ENCODE measurements at places on chromosomes 13 and 19.

- DNase-seq, result no peak
Observed at GRCh38 chr19:588741-589692, 664 bp upstream of the HCN2 start.

- no peak for DNase-seq
Observed at GRCh38 chr19:13652810-13653590, 111.3 kb upstream of the MRI1 start.

DNA sequence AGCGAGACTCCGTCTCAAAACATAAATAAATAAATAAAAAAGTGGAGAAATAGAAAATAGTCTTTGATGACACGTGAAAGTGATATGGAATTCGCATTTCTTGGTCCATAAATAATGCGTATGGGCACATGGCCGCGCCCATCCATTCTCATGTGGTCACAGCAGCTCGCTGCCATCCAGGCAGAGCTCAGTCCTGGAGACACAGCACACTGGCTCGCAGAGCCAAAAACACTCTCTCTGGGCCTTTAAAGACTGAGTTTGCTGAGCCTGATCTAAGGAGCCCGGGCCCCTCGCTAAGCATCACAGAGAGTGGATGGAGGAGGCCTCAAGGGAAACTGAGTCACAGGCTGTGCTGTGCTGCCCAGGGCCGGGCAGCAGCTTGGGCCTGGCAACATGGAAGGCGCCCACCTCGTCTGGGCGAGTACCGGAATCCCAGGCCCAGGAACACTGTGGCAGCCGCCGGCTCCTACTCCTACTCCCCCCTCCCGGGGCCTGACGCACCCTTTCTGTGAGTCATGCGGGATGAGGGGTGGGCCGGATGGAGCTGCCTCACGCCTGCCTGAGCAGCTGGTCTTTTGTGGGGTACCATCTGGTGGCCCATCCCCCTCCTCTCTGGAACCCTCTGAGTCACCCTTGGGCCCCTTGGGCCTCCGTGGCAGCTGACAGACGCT, 28.9 kb upstream of the CACTIN start:
- peak; percentile 83 for DNase-seq

DNA sequence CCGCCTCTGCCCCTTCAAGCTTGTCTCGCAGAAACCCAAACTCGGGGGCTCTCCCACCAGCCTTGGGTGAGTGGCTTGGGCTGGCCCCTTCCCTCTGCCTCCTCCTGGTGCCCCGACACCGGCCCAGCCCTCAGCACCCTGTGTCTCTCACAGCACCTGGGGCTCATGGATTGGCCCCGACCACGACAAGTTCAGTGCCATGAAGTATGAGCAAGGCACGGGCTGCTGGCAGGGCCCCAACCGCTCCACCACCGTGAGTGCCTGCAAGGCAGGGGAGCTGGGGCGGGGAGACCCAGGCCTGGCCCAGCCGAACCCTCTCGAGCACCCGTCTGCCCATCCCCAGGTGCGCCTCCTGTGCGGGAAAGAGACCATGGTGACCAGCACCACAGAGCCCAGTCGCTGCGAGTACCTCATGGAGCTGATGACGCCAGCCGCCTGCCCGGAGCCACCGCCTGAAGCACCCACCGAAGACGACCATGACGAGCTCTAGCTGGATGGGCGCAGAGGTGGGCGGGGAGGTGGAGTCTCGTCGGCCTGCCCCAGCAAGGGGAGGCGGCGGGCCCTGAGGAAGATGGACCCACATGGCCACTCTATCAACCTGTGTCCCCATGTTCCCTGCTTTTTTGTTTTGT, 13.6 kb downstream of the PRKCSH start:
- DNase-seq, result no peak

- DNase-seq, result no peak
Observed at GRCh38 chr13:94309576-94309975, 169.9 kb downstream of the DCT start.

GRCh38 chr13:34431827-34432581, 510.1 kb upstream of the NBEA start:
- DNase-seq, result no peak

- DNase-seq, result peak; percentile 45
Observed at GRCh38 chr13:38866649-38867048, 124.0 kb downstream of the STOML3 start.

GRCh38 chr13:71758828-71759227, 108.2 kb downstream of the DACH1 start:
- peak; percentile 10 for DNase-seq

GRCh38 chr19:14379294-14380065, 1.8 kb upstream of the ADGRE5 start:
- DNase-seq, result no peak

- DNase-seq, result peak; percentile 21
Observed at GRCh38 chr13:46844431-46844830, 47.5 kb upstream of the ESD start.

DNA sequence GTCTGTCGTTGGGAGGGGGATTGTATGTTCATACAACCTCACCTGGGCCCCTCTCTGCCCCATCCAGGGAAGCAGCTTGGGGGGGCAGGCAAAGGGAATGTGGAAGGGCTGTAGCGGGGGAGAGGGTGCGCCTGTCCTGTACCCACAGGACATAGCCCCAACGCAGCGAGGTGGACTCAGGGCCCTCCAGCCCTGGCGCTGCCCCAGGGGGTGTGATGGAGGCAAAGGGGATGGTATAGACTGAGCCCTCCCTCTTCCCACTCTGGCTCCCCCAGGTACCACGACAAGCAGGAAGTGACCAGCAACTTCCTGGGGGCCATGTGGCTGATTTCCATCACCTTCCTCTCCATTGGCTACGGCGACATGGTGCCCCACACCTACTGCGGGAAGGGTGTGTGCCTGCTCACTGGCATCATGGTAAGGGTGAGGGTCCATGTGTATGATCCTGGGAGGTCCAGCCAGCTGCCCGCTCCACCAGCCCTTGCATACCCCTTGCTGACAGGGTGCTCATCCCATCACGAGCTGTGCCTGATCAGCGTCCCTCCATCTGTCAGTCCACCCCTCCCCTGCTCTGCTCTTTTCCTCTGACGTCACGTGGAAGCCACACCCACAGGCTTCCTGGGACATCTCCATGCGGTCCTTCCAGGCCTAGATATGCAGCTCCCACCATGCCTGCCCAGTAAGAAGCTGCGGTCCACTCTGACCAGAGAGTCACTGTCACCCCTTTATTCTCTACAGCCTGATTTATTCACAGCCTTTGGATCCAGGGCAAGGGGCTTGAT, 18.3 kb downstream of the KCNN1 start:
- no peak for DNase-seq

DNA sequence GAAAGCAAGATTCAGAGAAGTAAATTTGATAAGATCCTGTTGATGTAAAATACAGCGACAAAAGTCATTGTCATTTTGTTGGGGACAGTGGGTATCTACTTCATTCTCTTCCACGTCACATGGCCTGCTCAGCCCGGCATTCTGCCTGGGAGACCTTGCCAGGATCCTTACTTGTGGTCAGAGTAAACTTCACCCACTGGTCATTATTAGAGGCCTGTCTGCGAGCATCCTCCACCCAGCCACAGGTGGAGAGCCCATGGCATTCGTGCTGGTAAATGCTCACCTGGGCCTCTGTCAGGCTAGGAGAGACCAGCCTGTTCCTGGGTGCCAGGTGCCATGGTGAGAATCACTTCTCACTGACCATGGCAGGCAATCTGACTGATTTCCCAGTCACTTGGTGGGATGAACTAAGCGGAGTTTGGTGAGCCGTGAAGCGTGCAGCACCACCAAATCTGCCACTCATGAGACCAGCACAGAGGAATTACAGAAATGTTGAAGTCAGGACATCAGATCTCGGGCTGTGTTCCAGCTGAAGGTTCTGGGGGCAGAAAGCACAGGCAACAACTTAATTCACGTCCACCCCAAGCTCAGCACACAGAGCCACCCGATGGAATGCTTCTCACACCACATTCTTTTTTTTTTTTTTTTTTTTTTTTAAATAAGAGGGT, 107.0 kb downstream of the SIPA1L3 start:
- no peak for DNase-seq

GRCh38 chr13:46885018-46885417, 11.8 kb downstream of the HTR2A start:
- DNase-seq, result peak; percentile 40

DNA sequence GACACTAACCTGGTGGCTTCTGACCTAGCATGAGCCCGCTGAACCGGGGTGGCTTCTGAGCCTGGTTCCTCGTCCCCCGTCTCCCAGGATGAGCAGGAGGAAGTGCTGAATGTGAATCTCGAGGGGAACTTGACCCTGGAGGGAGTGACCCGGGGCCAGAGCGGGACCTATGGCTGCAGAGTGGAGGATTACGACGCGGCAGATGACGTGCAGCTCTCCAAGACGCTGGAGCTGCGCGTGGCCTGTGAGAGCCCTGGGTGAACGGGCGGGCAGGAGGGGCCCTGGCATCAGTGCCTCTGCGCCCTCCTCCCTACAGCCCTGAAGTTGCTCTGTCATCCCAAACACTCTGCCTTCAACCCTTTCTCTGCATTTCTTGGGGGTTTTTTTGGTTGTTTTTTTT, 5.6 kb downstream of the BCAM start:
- no peak for DNase-seq

DNA sequence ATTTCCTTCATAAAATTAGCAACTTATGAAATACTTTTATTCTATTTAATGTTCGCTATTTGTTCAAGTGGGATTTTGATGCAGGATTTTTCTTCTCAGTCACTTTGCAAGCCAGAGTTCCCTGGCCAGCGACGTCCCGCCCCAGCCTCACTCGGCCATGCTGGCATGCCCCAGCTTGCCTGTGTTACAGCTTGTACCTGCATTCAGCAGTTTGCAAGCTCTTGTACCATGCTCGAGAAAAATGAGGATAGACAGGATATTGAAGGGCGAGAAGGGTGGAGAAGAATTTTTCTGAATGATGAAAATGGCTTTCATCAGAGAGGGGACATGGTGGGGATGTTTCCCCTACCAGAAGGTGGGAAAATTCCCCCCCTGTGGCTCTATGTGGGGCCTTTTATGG, 2180.2 kb upstream of the PCDH20 start:
- peak; percentile 42 for DNase-seq

- DNase-seq, result no peak
Observed at GRCh38 chr13:88552966-88553365, 881.8 kb downstream of the SLITRK5 start.

DNA sequence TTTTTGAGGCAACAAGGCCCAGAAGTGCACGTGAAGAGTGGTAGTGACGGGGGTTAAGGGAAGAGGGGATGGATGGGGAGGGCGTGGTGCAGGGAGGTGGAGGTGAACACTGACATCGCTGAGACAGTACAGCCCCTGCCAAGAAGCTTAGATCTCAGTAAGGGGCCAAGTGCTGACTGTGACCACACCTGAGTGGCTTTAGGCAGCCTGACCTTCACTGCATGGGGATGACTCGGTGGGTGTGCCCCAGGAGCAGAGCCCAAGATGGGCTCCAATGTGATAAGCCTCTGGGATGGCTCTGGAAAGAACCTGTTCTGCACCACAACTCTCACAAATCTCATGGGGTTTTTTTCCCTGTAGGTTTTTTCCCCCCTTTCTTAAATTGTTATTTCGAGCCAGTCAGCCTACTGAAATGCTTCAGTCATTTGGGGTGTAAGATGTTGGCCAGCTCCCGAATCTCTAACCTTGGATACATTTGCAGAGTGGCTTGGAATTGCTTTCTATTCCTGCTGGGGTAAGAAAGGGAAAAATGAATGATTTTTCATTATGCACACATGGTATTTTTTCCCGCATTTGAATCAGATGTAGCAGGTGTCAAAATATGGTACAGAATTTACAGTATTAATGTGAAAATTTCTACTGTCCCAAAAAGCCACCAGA, 165.0 kb downstream of the TM9SF2 start:
- no peak for DNase-seq

DNA sequence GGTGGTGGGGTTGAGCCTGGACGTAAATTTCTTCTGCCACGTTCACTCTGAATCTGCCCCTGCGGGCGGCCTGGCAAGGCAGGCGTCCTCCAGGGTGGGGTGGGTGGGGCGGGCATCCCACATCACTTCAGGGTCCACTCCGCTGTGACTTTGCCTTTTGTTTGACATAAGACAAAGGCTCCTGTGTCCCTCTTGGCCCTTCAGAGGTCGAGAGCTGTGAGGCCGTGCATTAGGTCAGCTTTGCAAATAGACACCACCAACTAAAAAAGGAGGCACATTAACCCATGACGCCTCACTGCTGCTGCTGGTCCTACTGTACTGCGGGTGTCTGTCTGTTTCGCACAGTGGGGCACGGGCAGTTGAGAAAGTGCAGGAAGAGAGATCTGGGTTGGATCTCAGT, 10.5 kb upstream of the ZNF536 start:
- DNase-seq, result no peak

GRCh38 chr13:108494991-108495645, 134.3 kb upstream of the MYO16 start:
- no peak for DNase-seq

- peak; percentile 79 for DNase-seq
Observed at GRCh38 chr19:4140237-4140711, 13.2 kb upstream of the CREB3L3 start.

DNA sequence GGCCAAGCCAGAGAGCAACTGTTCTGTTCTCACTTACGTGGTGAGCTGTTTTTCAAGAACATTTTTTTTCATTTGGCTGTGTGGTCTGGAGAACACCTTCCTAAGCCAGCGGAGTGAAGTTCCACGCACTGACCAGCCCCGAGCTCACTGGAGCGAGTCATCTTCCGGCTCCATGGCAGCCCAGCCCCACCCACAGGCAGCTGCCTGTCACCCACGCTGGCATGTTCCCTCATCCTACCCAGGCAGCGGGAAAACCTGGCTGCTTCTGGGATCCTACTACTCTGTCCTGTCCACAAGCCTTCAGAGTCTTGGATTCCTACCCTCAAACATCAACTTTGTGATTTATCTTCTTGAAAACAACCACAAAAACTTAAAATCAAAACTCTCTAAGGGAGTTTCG, 76.2 kb downstream of the GGACT start:
- peak; percentile 24 for DNase-seq

DNA sequence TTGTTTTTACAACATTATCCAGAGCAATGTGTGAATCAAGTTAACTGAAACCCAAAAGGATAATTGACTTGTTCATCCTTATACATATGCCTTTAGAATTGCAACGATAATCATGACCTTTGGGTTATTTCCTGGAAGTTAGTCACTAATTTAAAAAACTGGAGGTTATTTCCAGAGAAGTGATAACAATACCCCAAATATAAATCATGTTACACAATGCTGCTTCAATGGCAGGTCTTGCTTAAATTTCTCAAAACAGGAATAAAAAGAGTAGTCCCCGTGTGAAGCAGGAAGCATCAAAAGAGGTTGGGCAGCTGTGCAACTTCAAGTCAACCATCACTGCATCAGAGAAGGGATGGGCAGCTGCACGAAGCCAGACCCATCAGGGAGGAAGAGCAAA, 134.4 kb downstream of the EFNB2 start:
- no peak for DNase-seq

- no peak for DNase-seq
Observed at GRCh38 chr13:104949840-104950740, 1585.4 kb downstream of the EFNB2 start.

- peak; percentile 15 for DNase-seq
Observed at GRCh38 chr13:79108914-79109643, 297.0 kb downstream of the RBM26 start.

- no peak for DNase-seq
Observed at GRCh38 chr13:71522941-71523526, 344.0 kb downstream of the DACH1 start.

GRCh38 chr19:47510516-47511127, 4.2 kb downstream of the NAPA start:
- DNase-seq, result no peak

GRCh38 chr13:29540799-29541198, 54.7 kb downstream of the SLC7A1 start:
- no peak for DNase-seq

- DNase-seq, result no peak
Observed at GRCh38 chr19:32191921-32192320, 153.5 kb upstream of the ZNF507 start.

GRCh38 chr13:99663908-99664307, 162.6 kb downstream of the TM9SF2 start:
- DNase-seq, result no peak

Measured in epithelial cell of esophagus (primary cell).